ENCODE measurements at places on chromosomes 5 and 9.

GRCh38 chr9:134420974-134421432 is 94.7 kb downstream of the RXRA start:
- no peak for DNase-seq

DNA sequence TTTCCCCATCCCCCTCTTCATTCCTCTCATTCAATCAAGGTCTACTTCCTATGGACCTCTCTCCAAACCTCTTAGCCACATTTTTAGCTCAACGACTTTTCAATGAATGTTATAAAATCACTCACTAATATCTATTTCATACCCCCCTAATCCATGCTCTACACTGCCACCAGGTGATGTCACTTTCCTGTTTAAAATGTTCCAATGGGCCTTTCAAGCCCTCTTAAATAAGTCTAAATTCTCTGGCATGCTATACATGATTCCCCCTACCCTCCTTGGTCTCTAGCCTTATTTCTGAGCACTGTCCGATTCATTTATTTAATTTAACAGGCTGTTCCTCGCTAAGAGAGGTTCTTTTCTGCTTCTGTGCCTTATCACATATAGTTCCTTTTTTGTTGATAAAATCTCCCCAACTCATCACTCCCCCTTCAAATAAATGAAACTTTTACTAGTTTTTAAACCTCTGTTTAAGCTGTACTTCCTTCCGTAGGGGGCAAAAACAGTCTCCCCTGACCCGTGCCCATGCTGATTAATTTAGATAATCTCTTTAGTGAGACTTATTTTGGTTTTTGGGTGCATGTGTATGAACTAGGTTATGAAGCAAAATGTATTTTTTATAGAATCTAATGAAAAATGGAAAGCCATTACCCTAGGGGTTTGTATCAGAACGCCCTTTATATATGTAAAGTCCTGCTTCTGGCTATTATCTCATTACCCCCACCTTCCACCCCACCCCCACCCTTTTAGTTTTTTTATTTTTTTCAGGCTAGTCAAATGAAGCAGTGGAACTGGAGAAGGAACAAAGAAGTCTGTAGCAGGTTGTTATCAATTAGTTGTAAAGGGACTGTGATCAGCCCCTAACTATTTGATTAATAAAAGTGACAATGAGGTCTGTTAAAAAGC is 9.0 kb downstream of the ABHD17B start:
- DNase-seq: no peak

DNA sequence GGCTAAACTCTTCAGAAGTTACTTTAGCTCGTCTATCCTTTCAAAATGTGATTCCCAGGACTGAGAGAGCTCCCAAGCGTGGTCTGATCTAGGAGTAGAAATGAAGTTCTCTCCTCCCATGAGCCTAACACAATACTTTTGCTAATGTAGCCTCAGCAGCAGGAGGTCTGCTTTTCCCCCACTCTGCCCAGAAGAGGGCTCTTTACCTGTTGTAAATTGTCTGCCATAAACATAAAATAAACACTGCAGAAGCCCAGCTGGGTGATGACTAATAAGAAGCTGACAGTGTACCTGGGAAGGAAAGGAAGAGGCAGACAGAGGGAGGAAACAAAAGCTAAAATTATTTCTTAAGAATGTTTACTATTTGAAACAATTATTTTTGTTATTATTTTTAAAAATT is 15.4 kb downstream of the SLC36A3 start:
- DNase-seq: no peak

DNA sequence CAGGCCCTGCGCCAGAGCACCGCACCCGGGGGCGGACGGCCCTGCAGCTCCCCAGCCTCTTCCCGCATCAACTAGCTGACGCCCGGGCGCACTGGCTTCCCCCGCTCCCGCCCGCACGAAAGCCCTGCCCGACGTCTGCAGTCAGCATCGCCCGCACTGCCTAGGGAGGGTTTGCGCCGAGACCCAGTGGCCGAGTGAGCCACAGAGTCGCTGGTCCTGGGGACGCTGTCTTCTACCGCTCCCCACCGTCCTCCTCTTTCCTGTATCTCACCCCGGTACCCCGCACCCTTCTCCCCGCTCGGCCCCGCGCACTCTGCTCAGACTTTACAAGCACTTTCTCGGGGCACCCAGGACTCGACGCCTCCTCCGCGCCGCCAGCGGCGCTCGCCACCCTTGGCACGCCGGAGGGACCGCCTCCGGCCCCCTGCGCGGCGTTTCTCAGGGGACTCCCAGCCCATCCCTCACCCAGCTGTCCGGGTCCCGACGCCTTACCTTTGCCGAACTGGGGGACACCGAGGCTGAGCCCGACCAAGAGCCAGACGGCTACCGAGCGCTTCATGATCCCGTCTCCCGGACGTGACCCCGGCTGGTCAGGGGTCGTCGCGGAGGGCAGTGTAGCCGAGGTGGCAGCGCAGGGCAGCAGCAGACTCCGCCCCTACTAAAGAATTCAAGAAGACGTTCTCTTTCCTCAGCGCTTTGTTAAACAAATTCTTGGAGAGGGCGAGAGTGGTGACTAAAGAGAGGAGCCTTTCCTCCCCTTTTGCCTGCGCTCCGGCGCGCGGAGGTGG is 670 bp downstream of the EDIL3 start:
- DNase-seq: no peak

DNA sequence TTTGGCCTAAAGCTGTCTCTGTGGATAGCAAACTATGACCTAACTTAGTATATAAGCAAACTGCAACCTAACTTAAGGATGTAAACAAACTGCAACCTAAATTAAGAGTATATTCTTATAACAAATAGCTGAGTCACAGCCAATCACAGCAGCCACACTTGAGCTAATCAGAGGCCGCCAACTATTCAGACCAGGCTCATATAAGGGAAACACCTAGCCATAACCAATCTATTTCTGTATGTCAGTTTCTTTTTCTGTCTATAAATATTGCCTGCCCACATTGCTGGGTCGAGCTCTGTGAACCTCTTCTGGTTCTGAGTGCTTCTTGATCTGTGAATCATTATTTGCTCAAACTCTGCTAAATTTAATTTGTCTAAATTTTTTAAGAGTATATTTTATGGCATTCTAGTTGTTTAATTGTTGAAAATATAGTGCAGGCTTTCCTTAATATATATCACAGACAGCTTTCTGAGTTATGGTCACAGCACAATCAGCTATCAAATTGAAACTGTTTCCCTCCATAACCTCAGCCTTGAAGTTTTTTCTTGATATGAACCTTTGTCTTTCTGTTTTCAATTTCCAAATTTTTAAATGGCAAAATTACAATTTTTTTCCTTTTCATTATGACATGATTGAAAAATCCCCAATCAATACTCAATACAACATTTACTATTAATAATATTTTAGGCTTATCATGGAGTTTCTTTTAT is 327.1 kb upstream of the NUDT12 start:
- no peak for DNase-seq

GRCh38 chr9:134130503-134131375 is 5.1 kb upstream of the WDR5 start:
- DNase-seq: no peak

GRCh38 chr9:2916382-2916985 is 72.6 kb upstream of the PUM3 start:
- no peak for DNase-seq

DNA sequence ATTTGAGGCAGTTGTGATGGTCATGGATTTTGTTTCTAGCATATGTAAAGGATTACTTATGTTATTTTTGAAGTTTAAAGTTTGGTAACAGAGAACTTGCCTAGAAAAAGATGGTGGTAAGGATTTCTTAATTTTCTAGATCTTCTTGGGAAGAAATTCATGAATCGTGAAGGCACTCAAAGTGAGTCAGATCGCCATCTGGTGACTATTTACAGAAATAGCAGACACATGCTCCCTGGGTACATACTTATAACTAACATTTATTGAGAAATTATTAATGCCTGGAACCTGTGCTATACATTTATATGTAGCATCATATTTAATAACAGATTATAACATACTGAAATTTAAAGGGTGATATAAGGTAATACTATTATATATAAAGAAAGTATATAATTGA is 299.7 kb downstream of the IZUMO3 start:
- no peak for DNase-seq

DNA sequence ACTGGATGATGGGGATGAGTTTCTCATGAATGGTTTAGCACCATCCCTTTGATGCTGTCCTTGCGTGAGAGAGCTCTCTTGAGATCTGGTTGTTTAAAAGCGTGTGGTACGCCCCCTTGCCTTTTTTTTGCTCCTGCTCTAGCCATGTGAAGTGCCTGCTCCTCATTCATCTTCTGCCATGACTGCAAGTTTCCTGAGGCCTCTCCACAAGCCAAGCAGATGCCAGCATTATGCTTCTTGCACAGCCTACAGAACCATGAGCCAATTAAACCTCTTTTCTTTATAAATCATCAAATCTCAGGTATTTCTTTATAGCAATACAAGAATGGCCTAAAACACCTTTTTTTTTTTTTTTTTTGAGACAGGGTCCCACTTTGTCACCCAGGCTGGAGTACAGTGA is 32.8 kb downstream of the FNIP1 start:
- DNase-seq: no peak

DNA sequence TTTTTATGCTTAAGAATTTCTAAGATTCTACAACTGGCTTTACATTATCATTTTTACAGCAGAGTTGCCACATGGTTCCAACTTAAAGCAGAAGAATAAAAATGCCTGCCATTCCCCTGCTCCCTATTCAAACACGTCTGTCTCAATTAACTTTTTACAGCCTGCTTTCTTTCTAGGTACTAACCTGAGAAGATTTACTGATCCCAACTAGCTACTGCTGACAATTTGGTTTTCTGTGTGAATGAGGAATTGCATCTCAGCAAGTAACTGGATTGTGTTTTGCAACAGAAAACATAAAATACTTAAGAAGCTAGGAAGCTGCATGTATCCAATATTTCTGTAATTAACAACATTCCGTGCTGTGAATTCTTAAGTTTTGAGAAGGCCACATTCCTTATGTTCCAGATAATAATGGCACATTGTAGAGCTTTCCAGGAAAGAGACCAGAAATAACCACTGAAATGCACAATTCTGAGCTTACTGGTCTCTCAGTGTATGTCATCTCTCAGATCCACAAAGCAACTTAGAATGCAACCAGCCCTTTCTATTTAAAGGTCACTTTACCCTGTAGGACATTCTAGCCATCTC is 306.8 kb upstream of the NMUR2 start:
- DNase-seq: no peak

GRCh38 chr9:35839926-35840325 is 10.9 kb downstream of the TMEM8B start:
- no peak for DNase-seq

DNA sequence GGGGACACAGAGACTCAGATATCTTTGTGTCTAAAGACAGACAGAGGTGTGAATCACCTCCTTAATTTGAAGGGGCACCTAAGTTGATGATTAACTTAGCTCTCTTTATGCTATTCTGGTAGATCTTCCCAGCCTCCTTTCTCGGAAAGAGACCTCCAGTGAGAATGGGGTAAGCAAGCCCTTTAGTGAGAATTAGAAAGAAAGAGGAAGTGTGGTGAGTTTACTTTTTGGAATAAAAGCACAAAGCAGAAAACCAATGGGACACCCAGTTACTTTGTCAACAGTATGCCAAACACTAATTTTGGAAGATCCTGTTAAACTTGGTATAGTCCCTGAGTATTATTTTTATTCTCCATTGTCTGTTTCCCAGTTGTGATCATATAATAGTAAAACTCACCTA is 302.8 kb upstream of the RASA1 start:
- DNase-seq: no peak

- no peak for DNase-seq
These were observed 3.7 kb downstream of the GALNT12 start for GRCh38 chr9:98811051-98811650.

- DNase-seq: no peak
These were observed 188.9 kb downstream of the TENT4A start for GRCh38 chr5:6902094-6902493.

DNA sequence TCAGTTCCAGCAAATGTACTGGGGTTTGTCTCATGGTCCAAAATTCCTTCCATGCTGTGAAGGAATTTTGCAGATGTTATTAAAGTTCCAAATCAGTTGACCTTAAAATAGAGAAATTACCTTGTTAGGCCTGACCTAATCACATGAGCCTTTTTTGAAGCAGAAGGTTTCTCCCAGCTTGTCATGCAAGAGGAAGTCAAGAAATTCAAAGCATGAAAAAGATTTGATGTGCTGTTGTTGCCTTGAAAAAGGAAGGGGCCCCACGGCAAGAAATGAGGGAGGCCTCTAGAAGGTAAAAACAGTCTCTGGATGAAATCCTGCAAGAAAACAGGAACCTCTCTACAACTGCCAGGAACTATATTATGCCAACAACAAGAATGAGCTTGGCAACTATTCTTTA is 24.2 kb upstream of the HAPLN1 start:
- no peak for DNase-seq

DNA sequence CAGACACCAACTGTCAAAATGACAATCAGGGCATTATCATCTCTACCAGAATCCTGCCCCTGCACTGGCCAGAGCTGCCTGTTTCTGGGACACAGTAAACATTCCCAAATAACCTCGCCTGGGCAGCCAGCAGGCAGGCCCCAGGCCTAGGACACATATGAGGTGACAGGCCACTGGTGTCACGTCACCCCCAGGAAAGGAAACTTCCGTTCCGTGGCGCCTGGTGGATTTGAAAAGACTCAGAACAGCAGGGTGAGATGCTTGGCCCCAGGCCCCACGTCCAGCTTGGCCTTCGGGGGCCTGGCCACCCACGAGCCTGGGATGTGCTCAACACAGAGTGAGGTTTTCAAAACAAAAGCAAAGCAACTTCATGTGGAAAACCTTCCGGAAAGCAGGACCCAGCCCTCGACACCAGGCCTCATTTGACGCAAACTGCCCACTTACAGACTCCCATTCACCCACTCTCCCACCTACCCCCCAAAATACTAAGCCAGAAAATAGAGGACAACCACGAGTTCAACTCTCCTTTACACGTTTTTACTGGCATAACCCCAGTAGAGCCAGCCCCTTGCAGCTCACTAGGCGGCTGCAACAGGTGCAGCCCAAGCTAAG is 1.2 kb downstream of the SEMA4D start:
- DNase-seq: no peak

DNA sequence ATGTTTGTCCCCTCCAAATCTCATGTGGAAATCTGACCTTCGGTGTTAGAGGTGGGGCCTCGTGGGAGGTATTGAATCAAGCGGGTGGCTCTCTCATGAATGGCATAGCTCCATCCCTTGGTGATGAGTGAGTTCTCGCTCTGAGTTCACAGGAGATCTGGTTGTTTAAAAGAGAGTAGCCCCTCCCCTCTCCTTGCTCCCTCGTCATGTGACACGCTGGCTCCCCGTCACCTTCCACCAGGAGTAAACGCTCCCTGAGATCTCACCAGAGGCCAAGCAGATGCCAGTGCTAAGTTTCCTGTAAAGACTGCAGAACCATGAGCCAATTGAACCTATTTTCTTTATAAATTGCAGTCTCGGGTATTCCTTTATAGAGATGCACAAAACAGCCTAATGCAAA is 74.5 kb downstream of the RASEF start:
- no peak for DNase-seq

DNA sequence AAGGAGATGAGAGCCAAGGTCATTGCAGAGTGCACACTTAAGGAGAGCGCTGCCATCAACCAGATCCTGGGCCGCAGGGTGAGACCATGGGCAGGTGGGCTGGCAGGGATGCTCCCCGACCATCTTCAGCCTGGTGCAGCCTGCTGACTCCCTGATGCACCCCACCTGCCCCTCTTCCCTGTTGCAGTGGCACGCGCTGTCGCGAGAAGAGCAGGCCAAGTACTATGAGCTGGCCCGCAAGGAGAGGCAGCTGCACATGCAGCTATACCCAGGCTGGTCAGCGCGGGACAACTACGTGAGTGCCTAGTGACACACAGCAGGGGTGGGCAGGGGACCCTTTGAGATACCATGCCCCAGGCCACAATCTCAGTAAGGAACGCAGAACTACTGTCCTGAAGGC is 28.3 kb downstream of the TCF7 start:
- DNase-seq: no peak
